ENCODE measurements at places on chromosomes 16 and 17. TPM values are rescaled to one million over a fixed set of nuclear protein-coding genes. Genes with fewer than 3 reads are reported as not detected.

DNA sequence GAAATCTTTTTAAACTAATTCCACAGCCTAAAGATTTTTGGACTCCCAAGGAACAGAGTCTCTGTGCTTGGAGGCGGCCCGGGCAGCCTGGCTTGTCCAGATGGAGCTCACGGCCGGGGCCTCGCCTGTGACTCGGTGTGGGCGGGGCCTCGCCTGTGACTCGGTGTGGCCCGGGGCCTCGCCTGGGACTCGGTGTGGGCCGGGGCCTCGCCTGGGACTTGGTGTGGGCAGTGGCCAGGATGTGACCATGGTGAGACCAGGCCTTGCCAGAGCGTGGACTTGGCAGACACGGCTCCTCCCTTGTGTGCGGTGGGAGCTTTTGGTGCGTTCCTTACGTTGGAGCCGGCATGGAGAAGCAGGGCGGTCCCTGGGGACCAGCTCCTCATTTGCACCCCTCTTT, 92.3 kb downstream of the METRNL start:
- H3K4me1 ChIP-seq: no peaks in the 10 kb centered on the region
- H3K27ac ChIP-seq: no peak overlapping the region

The CDK12 gene
- total RNA-seq: 43.9 TPM

The AHSP gene
- not detected for total RNA-seq

The CD68 gene
- 427 TPM for total RNA-seq

- H3K27me3 ChIP-seq: no peaks in the 10 kb centered on the region
- H3K27ac ChIP-seq: no peak overlapping the region
- H3K4me1 ChIP-seq: no peaks in the 10 kb centered on the region
- DNase-seq: no peak
- H3K36me3 ChIP-seq: no peaks in the 10 kb centered on the region
Observed at GRCh38 chr16:78704416-78704815, 605.0 kb downstream of the WWOX start.

DNA sequence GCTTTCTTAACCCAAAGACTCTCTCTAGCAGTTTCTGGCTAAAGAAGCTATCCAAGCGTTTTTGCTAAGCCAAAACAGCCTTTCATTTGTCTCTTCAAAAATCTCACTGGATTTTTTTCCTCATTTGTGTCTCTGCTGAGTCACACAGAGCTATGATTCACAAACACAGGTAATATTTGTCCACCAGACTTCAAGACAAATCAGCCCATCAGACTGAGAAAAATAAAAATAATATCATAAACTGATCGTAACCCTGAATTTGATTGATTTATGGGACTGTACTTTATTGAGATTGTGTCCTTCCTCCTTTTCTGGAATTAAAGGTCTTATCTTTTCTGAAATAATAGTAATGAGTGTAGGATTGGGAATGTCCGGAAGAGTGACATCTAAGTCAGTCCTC, 25.8 kb downstream of the TRIM16 start:
- H3K27me3 ChIP-seq: no peaks in the 10 kb centered on the region
- no peak for DNase-seq
- H3K36me3 ChIP-seq: no peaks in the 10 kb centered on the region
- no peak overlapping the region for H3K4me3 ChIP-seq
- peaks cover 8% of the 10 kb centered on the region for H3K4me1 ChIP-seq
- H3K27ac ChIP-seq: no peak overlapping the region

GRCh38 chr16:66620429-66620795, 15.9 kb downstream of the CMTM3 start:
- peaks cover 9% of the 10 kb centered on the region for H3K4me1 ChIP-seq
- H3K4me3 ChIP-seq: no peak overlapping the region
- no peaks in the 10 kb centered on the region for H3K27me3 ChIP-seq

GRCh38 chr17:28467456-28468025, 5.9 kb upstream of the SLC13A2 start:
- H3K27me3 ChIP-seq: no peaks in the 10 kb centered on the region
- DNase-seq: no peak
- H3K4me1 ChIP-seq: peaks cover 25% of the 10 kb centered on the region

Data from left lung (tissue), 14 donors.